ENCODE measurements at places on chromosomes 2 and 18. TPM values are rescaled to one million over a fixed set of nuclear protein-coding genes. Genes with fewer than 3 reads are reported as not detected.

- DNase-seq = no peak
These were observed 301.7 kb upstream of the FSIP2 start for GRCh38 chr2:185436787-185437372.

GRCh38 chr18:45448871-45449270 lies 166.4 kb upstream of the SLC14A2 start:
- DNase-seq = no peak

- no peak for DNase-seq
These were observed 188.4 kb downstream of the SH3BP4 start for GRCh38 chr2:235139956-235140800.

GRCh38 chr2:206328974-206329373 lies 54.5 kb downstream of the ZDBF2 start:
- no peak for DNase-seq

- DNase-seq = no peak
These were observed 6.8 kb upstream of the LRRTM1 start for GRCh38 chr2:80311304-80311703.

DNA sequence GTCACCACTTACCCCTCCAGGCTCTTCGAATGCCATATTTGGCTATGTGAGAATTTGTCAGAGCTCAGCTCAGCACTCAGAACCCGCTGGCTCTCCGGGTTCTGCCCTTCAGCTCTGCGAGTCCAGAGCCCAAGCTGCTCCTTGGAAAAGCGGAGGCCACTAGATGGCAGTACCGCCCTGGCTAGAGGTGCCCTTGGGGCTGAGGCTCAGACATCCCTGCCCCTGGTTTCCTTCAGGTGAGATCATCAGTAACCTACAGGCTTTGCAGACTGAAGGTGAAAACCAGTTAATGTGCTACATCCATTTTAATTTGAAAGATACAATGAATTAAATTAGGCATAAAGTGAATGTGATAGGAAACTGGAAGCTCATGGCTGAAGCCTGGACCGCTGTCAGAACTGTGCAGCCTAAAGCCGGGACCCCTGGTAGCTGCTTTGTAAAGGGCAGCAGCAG lies 285.6 kb downstream of the AGAP1 start:
- DNase-seq = peak; percentile 58

DNA sequence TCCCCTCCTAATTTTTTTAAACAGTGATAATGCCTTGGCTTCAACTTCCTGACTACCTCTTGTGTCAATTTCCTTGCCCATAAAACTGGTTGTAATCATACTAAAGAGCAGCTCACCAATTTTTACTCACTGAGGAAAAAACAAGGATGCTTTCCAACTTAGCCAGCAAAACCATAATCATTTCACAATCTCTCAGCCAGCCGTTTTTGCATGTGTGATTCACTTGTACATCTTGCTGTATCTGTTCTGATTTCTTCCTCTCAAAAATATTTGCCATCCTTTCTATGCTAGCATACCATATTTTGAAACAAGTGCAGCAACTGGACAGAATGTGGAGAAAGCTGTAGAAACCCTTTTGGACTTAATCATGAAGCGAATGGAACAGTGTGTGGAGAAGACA lies 60.7 kb downstream of the RAB27B start:
- DNase-seq = no peak

DNA sequence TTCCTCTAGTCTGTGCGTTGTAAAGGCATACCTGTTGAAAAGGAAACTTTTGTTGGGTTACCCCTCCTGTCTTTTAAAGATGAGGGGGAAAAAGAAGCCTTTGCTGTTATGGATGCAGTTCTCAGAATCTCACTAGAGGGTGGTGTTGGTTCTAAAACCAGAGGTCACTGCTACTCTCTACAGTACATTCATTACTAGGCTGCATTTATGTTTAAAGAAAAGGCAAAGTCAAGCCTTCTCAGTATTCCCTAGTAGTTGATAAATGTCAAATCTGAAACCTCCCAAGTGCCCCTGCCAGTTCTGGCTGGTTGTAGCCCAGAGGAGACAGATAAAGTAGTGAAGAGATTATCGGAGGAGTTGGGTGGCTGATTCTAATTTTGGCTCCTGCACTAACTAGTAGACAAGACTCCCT lies 1.4 kb upstream of the PLCL1 start:
- no peak for DNase-seq

DNA sequence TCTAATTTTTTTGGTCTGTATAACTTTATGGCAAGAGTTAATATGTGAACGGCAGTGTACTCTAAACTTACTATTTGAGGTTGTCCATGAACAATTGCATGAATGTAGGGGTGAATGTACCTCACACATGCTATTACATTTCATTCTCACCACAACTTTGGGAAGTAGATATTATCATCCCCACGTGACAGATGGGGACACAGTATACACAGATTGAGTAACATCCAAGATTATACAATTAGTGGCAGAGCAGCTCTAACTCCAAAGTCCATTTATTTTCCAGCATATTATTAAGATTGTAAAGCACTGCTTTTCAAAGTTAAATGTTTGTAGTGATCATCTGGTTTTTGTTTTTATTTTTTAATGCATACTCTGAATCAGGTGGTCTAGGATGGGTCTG lies 622.1 kb upstream of the ZEB2 start:
- no peak for DNase-seq

- no peak for DNase-seq
These were observed 198.8 kb upstream of the TCF4 start for GRCh38 chr18:55786651-55787272.

GRCh38 chr2:173223871-173224270 lies 130.8 kb upstream of the CDCA7 start:
- no peak for DNase-seq

- no peak for DNase-seq
These were observed 132.4 kb upstream of the RAB6C start for GRCh38 chr2:129847043-129847442.

DNA sequence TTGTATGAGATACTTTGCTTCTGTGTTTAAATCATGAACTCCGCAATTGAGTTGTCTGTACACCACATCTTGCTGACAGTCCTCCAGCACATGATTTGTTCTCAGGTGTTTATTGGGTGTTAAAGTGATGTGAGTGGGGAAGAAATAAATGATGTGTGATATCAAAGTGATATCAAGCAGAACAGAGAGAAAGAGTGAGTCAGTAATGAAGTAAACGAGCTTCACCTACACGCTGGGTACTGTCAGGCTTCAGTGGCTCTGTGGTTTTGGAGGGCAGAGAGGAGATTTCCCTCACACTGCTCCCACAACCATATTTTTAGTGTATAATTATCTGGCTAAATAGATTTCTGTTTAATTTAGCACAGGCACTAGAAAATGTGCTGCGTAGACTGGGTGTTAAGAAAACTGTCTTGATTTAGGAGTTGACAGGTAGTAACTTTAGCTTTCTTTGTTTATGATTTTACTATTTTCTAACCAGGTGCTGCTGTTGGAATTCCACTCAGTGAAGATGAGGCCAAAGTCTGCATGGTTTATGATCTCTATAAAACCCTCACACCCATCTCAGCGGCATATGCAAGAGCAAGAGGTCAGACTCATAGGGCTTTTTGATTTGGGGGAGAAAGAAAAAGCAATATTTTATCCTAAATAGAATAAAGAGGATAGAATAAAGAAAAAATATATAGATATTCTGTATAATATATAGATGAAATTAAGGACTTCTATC lies 21.2 kb downstream of the ATIC start:
- DNase-seq = no peak

DNA sequence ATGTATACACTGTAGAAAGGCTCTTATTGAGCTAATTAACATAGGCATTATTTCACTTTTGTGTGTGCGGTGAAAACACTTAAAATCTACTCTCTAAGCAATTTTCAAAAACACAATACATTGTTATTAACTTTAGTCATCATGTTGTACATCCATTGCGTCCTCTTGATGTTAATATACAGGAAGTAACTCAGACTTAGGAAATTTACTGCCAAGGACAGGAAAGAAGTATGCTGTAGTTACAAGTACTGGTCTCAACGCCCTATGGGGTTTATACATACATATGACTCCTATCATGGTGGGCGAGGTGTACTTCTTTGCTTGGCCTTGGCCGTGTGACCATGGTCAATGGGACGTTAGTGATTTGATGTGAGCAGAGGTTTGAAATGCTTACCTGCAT lies 15.5 kb downstream of the SCTR start:
- no peak for DNase-seq

GRCh38 chr2:117967977-117968718 lies 45.7 kb downstream of the CCDC93 start:
- DNase-seq = no peak

- no peak for DNase-seq
These were observed 72.2 kb downstream of the MAP2 start for GRCh38 chr2:209495855-209496585.

DNA sequence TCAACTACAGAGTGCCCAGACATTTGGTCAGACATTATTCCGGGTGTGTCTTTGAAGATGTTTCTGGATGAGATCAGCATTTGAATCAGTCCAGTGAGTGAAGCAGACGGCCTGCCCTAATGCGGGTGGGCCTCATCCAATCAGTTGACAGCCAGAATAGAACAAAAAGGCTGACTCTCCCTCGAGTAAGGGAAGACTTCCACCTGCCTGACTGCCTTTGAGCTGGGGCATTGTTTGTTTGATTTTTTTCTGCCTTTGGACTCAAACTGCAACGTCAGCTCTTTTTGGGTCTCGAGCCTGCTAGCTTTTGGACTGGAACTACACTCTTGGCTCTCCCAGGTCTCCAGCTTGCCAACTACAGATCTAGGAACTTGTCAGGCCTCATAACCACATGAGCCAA lies 111.7 kb upstream of the AGAP1 start:
- no peak for DNase-seq

DNA sequence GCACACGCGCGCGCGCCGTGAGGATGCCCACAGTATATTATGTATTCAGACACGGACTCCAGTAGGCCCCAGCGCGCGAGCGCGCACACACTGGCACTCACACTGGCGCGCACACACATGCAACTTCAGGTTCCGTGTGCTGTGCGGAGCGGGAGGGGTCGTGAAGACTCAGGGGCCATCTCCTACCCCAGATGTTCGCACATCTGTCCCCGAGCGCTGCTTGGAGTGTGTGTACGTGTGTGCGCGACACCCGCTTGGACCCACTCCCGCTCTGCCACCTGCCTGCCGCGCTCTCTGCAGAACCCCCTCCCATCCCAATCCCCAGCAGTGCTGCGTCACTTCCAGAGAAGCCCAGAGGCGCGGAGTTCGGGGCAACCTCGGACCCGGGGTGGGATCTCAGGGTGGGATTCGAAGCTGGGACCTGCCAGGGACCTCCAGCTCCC lies 2.6 kb downstream of the NRP2 start:
- no peak for DNase-seq

DNA sequence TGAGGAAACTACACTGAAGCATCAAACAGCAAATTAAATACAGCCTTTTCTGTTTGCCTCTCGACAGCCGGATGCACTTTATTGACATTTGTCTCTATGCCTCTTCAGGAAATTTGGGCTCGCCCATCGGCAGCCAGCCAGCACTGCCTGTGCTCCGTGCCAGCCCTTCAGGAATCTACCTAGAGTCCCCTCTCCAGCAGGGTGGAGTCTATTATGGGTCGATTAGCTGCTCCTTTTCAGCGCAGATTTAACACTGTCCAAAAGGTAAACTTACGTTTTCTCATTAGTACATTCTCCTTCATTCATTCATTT lies 91.5 kb downstream of the MYCN start:
- DNase-seq = no peak

Gene RTTN
- 20.2 TPM for total RNA-seq

Gene DOK6
- total RNA-seq = not detected

Gene PJVK
- total RNA-seq = 2.9 TPM

Gene SOX11
- total RNA-seq = not detected

Gene ZNF407
- total RNA-seq = 18.4 TPM

Gene KLHL41
- total RNA-seq = not detected

Gene KCNG3
- 1.9 TPM for total RNA-seq

Gene GCKR
- not detected for total RNA-seq

Measured in CD8-positive, alpha-beta T cell (primary cell).